ENCODE measurements at places on chromosomes 12 and 14. TPM values are rescaled to one million over a fixed set of nuclear protein-coding genes. Genes with fewer than 3 reads are reported as not detected.
A peak's percentile ranks its signal among the peaks of the same experiment; 100 is the strongest.

Gene AGAP2
- total RNA-seq, result 0.49 TPM

DNA sequence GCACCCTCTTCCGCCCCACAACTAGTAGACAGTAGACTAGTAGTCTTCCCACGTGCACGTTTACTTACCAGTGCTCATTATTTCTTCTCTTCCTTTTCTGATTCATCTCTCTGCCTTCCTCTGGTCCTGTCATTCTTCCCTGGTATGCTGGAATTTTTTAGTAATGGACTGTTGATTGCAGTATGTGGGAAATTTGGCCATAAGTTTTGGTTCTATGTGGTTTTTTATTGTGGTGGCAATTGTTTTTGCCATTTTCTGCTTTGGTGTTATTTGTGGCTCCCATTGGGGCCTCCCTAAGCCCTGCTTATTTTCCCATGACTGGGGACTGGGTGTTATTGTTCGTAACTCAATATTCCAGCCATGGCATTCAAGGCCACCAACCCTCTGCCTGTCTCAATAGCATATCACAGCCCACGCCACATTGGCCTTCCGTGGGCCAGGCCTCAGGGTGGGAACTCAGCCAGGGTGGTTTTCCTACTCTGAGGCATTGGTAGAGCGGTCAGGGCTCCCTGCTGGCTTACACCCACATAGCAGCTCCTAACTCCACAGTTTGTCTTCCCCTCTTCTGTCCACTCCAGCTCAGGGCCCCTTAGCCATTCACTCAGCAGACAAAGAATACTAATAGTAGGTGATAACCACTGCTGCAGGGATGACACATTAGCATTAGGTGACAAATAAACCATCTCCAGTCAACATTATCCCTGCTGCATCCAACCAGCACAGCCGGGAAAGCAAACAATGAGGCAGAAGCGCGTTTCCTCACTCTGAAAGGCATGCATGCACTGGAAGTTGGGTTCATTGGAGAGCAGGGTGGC is 321.5 kb downstream of the CACNA1C start:
- no peak for DNase-seq
- H3K4me1 ChIP-seq, result no peaks in the 10 kb centered on the region
- no peak overlapping the region for H3K27ac ChIP-seq
- no peaks in the 10 kb centered on the region for H3K36me3 ChIP-seq
- H3K27me3 ChIP-seq, result peaks cover 2% of the 10 kb centered on the region
- H3K4me3 ChIP-seq, result no peak overlapping the region

Gene ERH
- 222 TPM for total RNA-seq

DNA sequence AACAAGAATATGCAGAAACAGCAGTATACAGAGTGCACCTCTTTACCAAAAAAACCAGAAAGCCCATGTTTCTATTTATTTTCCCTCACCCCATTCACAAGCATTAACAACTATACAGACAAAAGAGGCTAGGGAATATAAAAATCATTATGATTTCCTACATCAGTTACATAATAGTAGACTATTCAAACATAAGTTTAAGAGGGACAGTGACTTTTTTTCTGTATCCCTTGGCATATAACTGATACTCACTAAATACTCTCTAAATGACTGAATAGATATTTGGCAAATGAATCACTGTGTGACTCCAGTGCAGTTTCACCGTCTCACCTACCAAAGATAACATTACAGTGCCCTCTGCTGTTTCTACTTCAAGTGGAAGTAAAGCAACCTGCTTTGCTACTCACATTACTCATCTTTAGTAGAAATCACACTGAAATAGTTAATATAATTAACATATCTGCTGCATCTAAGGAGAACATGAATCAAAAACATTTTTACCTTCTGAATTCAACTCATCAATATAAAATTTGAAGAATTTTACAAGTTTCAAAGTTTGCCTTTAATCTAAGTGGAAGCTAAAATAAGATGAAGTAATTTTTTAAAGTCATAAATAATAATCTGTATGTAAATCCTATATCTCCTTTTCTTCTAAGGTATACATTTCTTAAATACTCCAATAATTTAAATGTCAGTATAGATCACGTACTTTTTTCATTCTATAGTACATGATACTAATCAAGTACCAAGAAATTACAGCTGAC is 103.8 kb downstream of the OSBPL8 start:
- peak overlapping the region; percentile 55 for H3K27ac ChIP-seq
- H3K4me1 ChIP-seq, result peaks cover 8% of the 10 kb centered on the region
- no peaks in the 10 kb centered on the region for H3K27me3 ChIP-seq

- DNase-seq, result no peak
- H3K27ac ChIP-seq, result no peak overlapping the region
- H3K4me3 ChIP-seq, result no peak overlapping the region
- H3K36me3 ChIP-seq, result no peaks in the 10 kb centered on the region
- no peaks in the 10 kb centered on the region for H3K27me3 ChIP-seq
Observed at GRCh38 chr14:43735932-43736331, 771.2 kb downstream of the FSCB start.

Gene IAPP
- total RNA-seq, result not detected

- H3K36me3 ChIP-seq, result no peaks in the 10 kb centered on the region
- H3K4me3 ChIP-seq, result no peak overlapping the region
- DNase-seq, result no peak
- H3K27ac ChIP-seq, result no peak overlapping the region
Observed at GRCh38 chr14:101121508-101122139, 218.1 kb upstream of the RTL1 start.

Gene LRRC10
- total RNA-seq, result not detected

GRCh38 chr12:43291516-43291915 is 260.5 kb downstream of the ADAMTS20 start:
- DNase-seq, result no peak
- no peaks in the 10 kb centered on the region for H3K27me3 ChIP-seq
- H3K4me1 ChIP-seq, result no peaks in the 10 kb centered on the region

DNA sequence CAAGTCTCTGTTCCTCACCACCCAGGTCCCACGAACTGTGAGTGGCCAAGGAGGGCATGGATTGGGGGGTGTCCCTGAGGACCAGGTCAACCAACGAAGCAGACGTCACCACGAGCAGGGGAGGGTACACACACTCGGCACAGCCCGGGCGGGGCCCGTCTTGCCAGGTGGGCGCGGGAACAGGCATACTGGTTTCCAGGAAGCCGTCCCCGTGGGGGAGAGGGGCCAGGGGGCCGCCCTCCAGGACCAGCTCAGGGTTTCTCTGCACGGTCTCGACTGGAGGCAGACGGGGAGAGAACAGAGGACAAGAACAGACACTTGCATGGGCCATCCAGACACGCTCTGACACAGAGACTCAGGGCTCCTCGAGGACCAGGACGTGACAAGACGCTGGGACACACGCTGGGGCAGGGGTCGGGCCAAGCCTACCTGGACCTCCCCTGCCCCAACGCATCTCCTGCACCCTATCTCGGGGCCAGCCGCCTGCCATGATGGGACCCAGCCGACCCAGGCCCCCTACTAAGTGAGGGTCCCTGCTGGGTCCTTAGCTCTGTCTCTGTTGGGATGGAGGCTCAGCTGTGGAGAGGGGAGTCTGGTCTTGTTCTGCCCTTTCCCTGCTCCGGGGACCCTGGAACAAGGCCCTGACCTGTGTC is 11.3 kb downstream of the ARL6IP4 start:
- no peak overlapping the region for H3K4me3 ChIP-seq
- H3K4me1 ChIP-seq, result no peaks in the 10 kb centered on the region
- no peaks in the 10 kb centered on the region for H3K36me3 ChIP-seq
- H3K27ac ChIP-seq, result no peak overlapping the region
- no peak for DNase-seq
- no peaks in the 10 kb centered on the region for H3K27me3 ChIP-seq

- H3K27me3 ChIP-seq, result no peaks in the 10 kb centered on the region
- no peak for DNase-seq
- H3K27ac ChIP-seq, result no peak overlapping the region
- H3K4me3 ChIP-seq, result no peak overlapping the region
- H3K4me1 ChIP-seq, result peaks cover 7% of the 10 kb centered on the region
Observed at GRCh38 chr14:45114327-45114726, 20.0 kb downstream of the FKBP3 start.

- DNase-seq, result no peak
- H3K27me3 ChIP-seq, result no peaks in the 10 kb centered on the region
- no peaks in the 10 kb centered on the region for H3K4me1 ChIP-seq
- H3K27ac ChIP-seq, result no peak overlapping the region
- H3K4me3 ChIP-seq, result no peak overlapping the region
Observed at GRCh38 chr12:42908712-42909111, 319.2 kb upstream of the PRICKLE1 start.

Gene OAS2
- total RNA-seq, result 2.7 TPM

Gene SERPINA3
- total RNA-seq, result 5.7 TPM

Gene TSPAN11
- total RNA-seq, result not detected

Gene TAS2R30
- total RNA-seq, result 0.74 TPM

GRCh38 chr12:16670456-16671050 is 64.6 kb upstream of the LMO3 start:
- no peak for DNase-seq
- H3K4me3 ChIP-seq, result no peak overlapping the region
- H3K36me3 ChIP-seq, result no peaks in the 10 kb centered on the region
- no peaks in the 10 kb centered on the region for H3K4me1 ChIP-seq

DNA sequence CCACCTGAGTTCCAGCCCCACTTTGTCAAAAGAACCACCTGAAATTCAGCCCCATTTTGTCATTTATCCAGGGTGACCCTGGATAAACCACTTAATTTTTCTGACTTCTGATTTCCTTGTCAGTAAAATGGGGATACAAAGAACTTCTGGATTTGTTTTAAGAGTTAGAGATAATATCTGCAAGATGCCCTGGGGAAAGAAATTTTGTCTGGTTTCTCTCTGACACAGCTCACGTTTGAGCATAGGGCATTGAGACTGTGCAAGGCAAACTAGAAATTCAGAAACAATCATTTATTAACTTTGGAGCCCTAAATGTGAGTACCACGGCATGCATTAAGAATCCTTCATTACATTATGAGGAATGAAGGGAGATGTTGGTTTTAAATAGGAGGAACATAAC is 37.2 kb downstream of the TMTC2 start:
- H3K4me1 ChIP-seq, result no peaks in the 10 kb centered on the region
- no peaks in the 10 kb centered on the region for H3K27me3 ChIP-seq
- H3K27ac ChIP-seq, result no peak overlapping the region
- no peaks in the 10 kb centered on the region for H3K36me3 ChIP-seq
- H3K4me3 ChIP-seq, result no peak overlapping the region
- no peak for DNase-seq

- H3K27me3 ChIP-seq, result no peaks in the 10 kb centered on the region
- H3K4me3 ChIP-seq, result no peak overlapping the region
- DNase-seq, result no peak
- H3K27ac ChIP-seq, result no peak overlapping the region
- H3K4me1 ChIP-seq, result no peaks in the 10 kb centered on the region
Observed at GRCh38 chr14:22052795-22053194, 379.2 kb upstream of the OR4E1 start.

- H3K27ac ChIP-seq, result no peak overlapping the region
- H3K27me3 ChIP-seq, result no peaks in the 10 kb centered on the region
- no peaks in the 10 kb centered on the region for H3K36me3 ChIP-seq
- H3K4me1 ChIP-seq, result no peaks in the 10 kb centered on the region
- H3K4me3 ChIP-seq, result no peak overlapping the region
Observed at GRCh38 chr14:67641902-67642749, 22.4 kb downstream of the ARG2 start.

DNA sequence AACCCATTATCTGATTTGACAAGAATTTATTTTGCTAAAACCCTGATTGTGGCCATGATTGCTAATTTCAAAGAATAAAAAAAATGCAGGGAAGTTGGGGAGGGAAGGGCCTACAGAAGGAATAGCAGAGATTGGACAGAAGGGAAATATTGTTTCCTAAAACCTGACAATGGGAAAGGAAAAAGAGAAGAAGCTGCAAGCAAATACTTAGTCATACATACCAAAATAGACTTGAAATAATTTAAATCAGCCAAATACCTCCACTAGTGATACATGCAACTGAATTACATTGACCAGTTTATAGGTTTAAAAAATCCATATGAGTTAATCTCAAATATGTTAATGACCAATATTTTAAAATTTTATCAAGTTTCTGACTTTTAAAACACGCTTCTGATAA is 75.1 kb downstream of the PELI2 start:
- H3K27ac ChIP-seq, result no peak overlapping the region
- H3K27me3 ChIP-seq, result no peaks in the 10 kb centered on the region
- no peaks in the 10 kb centered on the region for H3K4me1 ChIP-seq

GRCh38 chr12:103691063-103691462 is 104.0 kb downstream of the STAB2 start:
- H3K4me3 ChIP-seq, result no peak overlapping the region
- H3K27ac ChIP-seq, result no peak overlapping the region
- H3K4me1 ChIP-seq, result no peaks in the 10 kb centered on the region

Gene GLIPR1L1
- total RNA-seq, result not detected

DNA sequence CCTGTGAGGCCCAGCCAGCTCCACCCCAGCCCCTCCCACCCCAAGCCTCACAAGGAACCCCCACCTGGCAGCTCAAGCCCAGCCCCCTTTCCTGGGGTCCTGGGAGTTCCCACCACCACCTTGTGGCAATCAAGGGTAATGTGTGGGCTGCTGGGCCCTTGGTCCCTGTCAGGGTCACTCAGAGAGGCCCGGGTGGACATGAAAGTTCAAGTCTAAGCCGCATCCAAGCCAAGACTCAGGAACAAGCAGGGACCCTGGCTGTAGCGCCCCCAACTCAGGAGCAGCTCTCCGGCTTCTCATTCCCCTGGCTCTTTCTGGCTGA is 106.4 kb upstream of the C14orf180 start:
- no peak overlapping the region for H3K27ac ChIP-seq
- no peaks in the 10 kb centered on the region for H3K4me1 ChIP-seq

DNA sequence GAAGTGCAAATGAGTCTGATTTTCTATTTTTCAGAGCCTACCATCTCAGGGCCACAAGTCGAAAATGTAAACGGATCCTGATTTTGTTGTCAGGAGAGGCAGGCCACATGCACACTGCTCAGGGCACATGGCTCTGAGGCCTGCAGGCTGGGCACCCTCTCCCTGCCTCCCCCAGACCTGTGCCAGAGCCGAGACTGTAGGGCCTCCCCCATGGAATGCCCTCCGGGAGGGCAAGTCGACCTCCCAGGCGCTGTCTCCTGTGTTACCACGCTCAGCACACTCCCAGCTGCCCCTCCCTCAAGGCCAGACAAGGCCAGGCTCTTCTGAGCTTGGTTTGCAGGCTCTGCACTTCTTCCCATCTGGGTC is 121.7 kb downstream of the CRACR2A start:
- no peaks in the 10 kb centered on the region for H3K27me3 ChIP-seq
- H3K27ac ChIP-seq, result no peak overlapping the region
- no peak for DNase-seq
- no peaks in the 10 kb centered on the region for H3K4me1 ChIP-seq

GRCh38 chr14:54396493-54397335 is at the start of gene CDKN3:
CDKN3 (plus strand) TSS chr14:54397007; CDS start chr14:54397069, 62 bp downstream.
- no peaks in the 10 kb centered on the region for H3K27me3 ChIP-seq
- DNase-seq, result peak; percentile 87
- peaks cover 4% of the 10 kb centered on the region for H3K4me1 ChIP-seq
- H3K4me3 ChIP-seq, result peak within 1 kb of the TSS; percentile 62
- peak within 1 kb of the TSS; percentile 81 for H3K27ac ChIP-seq

Gene NUAK1
- total RNA-seq, result 50.3 TPM

Gene MYL2
- total RNA-seq, result not detected

Gene CBX5
- total RNA-seq, result 130 TPM

- H3K36me3 ChIP-seq, result no peaks in the 10 kb centered on the region
- no peak for DNase-seq
- no peak overlapping the region for H3K27ac ChIP-seq
- no peak overlapping the region for H3K4me3 ChIP-seq
- no peaks in the 10 kb centered on the region for H3K4me1 ChIP-seq
Observed at GRCh38 chr12:59459966-59460660, 135.7 kb upstream of the SLC16A7 start.
